Parietal lobe (tissue), 2 donors: ENCODE measurements at places on chromosomes 1 and 21. TPM values are rescaled to one million over a fixed set of nuclear protein-coding genes. Genes with fewer than 3 reads are reported as not detected.

The KRTAP19-1 gene
- not detected for total RNA-seq

The RPE65 gene
- 0.31 TPM for total RNA-seq

The GBP6 gene
- total RNA-seq = 0.31 TPM

The FCER1A gene
- not detected for total RNA-seq

The NHLH2 gene
- total RNA-seq = 1.9 TPM

The ENTREP3 gene
- 8.8 TPM for total RNA-seq

The VTCN1 gene
- total RNA-seq = 0.31 TPM

The C1orf115 gene
- total RNA-seq = 22.5 TPM

The FAM167B gene
- total RNA-seq = not detected

The OTUD3 gene
- total RNA-seq = 17.8 TPM

The FLG2 gene
- total RNA-seq = not detected

The TGFB2 gene
- total RNA-seq = 31.3 TPM

The TNFRSF18 gene
- total RNA-seq = not detected

The CD34 gene
- 2.5 TPM for total RNA-seq

The TP73 gene
- 0.31 TPM for total RNA-seq

The PCSK9 gene
- total RNA-seq = 3.8 TPM

The LCE3E gene
- not detected for total RNA-seq

The NBPF8 gene
- total RNA-seq = 15.3 TPM

The ADAMTS5 gene
- total RNA-seq = 5.3 TPM
